Inflammatory macrophage (primary cell): ENCODE measurements at places on chromosomes 3 and 15.

DNA sequence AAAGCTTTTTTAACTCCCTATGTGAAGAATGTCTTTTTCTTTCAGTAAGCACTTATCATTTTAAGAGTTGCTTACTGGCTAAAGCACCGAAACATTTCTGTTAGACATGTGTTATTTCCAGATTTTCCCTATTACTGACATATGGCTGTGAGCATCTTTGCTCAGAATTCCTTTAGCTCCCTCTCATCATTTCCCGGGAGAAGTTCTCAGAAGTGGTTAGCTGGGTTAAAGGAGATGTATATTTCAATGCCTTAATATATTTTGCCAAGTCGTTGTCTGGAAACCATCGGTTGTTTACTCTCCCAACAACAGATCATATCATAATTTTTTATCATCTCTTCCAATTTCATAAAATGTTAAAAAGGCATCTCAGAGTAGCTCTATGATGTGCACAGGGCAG lies 396.5 kb downstream of the OCA2 start:
- DNase-seq, result no peak

- DNase-seq, result no peak
These were observed 20.8 kb downstream of the PIK3CA start for GRCh38 chr3:179168918-179169317.

GRCh38 chr15:83654379-83655236 lies 685 bp downstream of the ADAMTSL3 start:
- DNase-seq, result no peak

DNA sequence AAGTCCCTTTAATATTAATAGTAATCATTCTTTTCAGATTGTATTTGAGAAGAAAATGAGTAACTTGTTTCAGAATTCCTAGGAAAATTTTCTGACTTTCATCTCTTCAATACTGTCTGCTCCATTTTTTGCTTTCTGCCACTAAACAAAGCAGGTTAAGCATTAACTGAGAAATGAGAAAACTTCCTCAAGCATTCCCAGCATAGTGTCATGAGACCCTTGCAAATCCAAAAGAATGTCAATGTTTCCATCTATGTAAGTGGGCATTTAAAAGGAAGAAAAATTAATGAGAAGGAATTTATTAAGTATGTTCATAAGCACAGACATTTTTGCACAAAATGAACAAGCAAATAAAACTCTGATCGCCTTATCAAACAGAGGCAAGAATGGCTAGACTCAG lies 148.0 kb upstream of the STRIT1 start:
- DNase-seq, result no peak

GRCh38 chr3:157414861-157415260 lies 21.8 kb upstream of the PTX3 start:
- DNase-seq, result no peak

GRCh38 chr15:73051391-73051806 lies 864 bp upstream of the NEO1 start:
- DNase-seq, result no peak

DNA sequence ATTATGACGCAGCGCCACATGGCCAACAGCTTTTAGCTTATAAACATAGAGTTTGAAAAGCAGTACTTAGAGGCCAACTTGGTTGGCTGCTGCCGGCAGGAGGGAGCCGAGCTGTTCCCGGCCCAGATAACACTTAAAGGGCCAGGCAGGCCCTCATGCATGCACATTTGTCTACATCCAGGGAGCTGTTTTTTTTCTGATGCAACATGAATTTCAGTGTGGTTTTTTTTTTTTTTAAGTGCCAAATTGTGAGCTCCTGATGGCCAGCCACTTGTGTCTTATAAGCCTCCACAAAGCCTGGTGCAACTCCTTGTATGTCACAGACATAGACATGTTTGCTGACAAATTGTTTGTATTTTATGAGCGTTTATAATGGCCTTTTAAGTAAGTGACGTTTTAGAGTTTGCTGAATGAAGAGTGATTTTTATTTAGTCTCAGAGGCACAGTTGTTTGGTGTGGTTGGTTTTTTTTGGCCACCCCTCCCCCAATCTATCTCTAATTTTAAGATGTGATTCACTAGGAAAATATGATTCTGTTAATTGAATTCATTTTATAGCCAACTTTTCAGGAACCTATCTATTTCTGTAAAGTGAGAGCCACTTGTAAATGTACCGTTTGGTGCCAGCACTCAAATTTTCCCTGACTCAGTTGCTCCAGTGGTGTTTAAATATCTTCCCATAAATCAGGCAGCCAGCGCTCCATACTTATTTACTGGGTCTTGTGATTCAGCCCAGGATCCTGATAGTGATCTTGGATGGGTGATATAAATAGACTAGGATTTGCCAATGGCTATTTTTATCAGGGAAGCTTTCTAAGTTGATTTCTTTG lies 134.3 kb downstream of the VGLL4 start:
- no peak for DNase-seq

GRCh38 chr3:197222937-197223370 lies 75.5 kb downstream of the DLG1 start:
- DNase-seq, result no peak

- DNase-seq, result no peak
These were observed 23.7 kb downstream of the NAALADL2 start for GRCh38 chr3:174882789-174883188.

DNA sequence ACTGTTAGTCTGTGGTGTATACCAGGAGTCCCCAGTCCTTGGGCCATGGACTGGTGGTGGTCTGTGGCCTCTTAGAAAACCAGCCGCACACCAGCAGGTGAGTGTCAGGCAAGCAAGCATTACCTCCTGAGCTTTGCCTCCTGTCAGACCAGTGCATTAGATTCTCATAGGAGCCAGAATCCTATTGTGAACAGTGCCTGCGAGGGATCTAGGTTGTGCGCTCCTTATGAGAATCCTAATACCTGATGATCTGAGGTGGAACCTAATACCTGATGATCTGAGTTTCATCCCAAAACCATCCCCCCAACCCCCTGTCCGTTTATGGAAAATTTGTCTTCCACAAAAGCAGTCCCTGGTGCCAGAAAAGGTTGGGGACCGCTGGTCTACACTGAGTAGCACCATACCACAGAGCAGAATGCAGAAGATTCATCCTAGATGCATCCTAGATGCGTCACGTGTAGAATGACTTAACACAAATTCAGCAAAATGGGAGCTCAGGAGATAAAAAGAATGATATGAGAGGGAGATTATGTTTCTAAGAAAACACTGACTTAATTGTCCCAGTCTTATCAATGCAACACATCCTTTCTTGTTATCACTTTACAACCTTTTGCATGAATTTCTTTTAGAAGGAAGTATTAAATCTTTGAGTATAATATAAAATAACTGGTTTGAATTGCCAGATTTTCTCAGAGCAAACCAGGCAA lies 28.5 kb downstream of the SELENOT start:
- no peak for DNase-seq

DNA sequence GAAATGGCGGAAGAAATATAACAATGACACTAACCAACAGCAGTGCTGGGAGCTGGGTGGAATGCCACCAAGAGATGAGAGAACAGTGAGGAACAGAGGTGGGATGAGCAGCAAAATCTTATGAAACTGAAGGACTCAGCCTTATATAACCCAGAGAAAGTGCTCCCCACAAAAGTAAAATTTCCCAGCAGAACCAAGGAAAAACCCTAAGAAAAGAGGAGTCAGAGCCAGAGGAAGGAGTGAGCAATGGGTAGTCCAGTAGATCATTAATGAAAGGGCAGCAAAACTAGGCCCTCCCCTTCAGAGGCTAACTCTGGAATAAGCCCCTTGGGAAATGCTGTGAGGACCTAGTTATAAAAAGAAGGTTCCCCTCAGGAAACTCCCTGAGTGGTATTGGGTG lies 24.7 kb upstream of the UBE2E1 start:
- no peak for DNase-seq

GRCh38 chr15:27550635-27551034 lies 548.5 kb downstream of the OCA2 start:
- DNase-seq, result no peak

GRCh38 chr3:125431912-125432790 lies 57.0 kb upstream of the ZNF148 start:
- DNase-seq, result no peak

- DNase-seq, result no peak
These were observed 54.0 kb downstream of the ETV5 start for GRCh38 chr3:186054792-186055352.

GRCh38 chr15:57914350-57915055 lies 151.0 kb downstream of the ALDH1A2 start:
- DNase-seq, result no peak

- peak; percentile 52 for DNase-seq
These were observed at the start of gene ESYT3 for GRCh38 chr3:138434276-138434874. Gene ESYT3 (plus strand): TSS chr3:138434616. CDS start chr3:138434799, 183 bp downstream.

DNA sequence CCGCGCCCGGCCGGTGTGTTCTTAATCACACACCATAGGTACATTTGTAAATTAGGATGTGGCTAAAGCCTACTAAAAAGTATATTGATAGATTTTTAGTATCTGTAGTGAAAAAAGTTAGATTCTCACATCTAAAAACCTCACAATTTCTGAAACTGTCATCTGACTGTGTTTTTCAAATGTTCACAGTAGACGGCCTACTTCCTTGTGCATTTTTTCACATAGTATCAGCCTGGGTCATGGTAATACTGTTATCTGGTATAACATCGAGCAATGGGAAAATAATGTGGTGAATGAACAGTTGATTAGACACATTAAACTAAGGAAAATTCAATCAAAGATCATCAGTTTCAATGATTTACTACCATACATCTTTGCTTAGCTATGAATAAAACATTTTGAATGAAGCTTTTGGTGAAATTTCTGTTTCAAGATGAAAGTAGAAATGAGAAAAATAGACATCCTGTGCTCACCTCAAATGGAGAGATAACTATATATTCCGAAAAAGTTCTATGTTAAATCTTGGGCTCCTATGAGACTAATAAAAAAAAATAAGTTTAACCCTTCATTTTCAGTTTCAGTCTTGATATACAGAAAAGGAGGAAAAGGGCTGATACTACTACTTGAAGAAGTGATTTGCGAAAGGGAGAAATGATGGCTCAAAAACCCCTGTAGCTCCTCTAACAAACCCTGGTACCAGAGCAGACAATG lies 262.7 kb downstream of the ZBTB20 start:
- DNase-seq, result no peak

GRCh38 chr3:57837686-57838085 lies 81.6 kb downstream of the SLMAP start:
- no peak for DNase-seq

DNA sequence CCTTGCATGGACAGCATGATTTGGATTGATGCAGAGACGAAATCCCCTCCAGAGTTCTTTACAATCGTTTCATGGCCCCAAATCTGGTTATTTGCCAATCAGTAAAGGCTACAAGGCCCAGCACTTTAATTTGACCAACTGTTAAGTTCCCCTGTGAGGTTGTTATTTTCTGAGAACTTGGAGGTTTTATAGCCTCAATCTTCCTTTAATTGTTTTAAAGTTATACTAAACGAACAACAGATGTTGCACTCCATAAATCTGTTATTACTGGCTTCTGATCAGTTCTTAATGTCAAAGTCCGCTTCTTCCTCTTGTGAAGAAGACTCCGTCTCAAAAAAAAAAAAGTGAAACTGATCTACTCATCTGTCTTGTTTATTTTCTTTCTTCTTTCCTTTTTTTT lies 30.8 kb downstream of the LARP6 start:
- no peak for DNase-seq

DNA sequence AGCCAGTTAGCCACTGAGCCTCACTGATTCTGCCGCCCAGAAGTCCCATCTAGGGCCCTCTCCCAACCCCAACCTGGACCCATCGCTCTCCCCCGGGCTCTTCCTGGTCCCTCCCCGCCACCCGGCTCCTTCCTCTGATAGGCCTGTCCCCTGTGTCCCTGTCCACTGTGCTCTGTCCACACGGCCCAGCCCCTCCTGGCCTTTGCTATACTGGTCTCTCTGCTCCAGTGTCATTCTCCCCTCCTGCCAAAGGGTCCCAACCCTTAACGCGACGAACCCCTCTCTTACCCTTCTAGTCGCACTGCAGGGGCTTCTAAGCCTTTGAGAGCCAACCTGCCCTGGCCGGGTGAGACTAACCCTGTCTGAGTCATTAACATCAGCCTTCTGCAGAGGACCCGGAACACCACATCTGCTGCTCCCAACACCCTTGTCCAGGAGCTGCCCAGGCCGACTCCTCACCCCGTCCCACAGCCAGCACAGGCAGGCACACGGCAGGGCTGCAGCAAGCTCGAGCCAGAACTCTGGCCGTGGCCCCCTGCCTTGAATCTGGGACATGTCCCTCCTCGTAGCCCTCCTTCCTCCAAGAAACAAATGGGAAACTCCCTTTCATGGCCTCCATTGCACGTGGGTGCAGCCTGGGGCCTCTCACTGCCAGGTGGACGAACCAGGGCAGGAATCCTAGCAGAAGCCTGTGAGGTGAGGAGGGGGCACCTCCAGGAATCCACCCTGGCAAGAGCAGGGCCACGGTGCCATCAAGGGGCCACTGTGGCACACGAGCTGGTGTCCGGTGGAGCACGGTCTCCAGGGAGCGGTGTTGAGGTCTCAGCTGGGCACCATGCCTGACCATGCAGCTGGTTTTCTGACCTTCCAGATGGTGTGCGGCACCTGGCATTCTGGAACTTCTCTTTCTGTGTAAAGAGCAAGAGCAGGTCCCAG lies 140.9 kb upstream of the IQSEC1 start:
- no peak for DNase-seq

GRCh38 chr3:20078194-20078714 lies 38.0 kb downstream of the KAT2B start:
- DNase-seq, result no peak

GRCh38 chr3:56962206-56962605 lies 98.3 kb upstream of the SPATA12 start:
- no peak for DNase-seq

DNA sequence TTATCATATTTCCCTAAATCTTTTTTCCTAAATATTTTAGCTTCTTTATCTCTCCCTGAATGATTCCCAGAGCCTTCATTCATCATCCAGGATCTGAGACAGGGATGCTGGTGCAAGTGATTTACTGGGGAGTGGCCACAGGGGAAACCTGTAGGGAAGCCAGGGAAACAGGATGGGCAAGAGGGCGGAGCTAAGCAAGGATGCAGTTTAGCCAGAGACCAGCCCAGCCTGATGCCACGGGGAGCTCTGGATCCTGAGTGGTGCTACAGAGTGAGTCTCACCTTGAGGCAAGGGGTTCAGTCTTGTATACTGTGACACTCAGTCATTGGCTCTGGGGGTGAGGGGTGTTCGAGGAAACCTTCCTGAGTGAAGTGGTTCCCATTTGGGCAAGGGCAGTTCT lies 39.7 kb upstream of the LRRFIP2 start:
- no peak for DNase-seq

- no peak for DNase-seq
These were observed 100.6 kb downstream of the IGF2BP2 start for GRCh38 chr3:185724251-185724650.

- DNase-seq, result peak; percentile 51
These were observed 18.5 kb upstream of the C3orf62 start for GRCh38 chr3:49295489-49296058.

DNA sequence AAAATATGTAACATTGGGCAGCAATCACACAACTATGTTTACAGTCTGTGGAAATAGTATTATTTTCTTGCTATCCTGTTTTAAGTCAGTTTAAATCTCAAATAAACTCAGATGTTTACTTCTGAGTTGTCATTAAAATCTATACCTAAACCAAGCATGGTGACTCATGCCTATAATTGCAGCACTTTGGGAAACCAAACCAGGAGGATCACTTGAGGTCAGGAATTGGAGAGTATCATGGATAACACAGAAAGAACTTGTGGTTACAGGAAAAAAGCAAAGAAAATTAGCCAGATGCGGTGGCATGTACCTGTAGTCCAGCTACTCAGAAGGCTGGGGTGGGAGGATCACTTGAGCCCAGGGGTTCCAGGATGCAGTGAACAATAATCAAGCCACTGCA lies 631.6 kb upstream of the EPHA6 start:
- DNase-seq, result no peak

- DNase-seq, result no peak
These were observed 76.0 kb downstream of the ZBBX start for GRCh38 chr3:167304077-167304476.
